ENCODE measurements at places on chromosomes 6 and 20. TPM values are rescaled to one million over a fixed set of nuclear protein-coding genes. Genes with fewer than 3 reads are reported as not detected.
A peak's percentile ranks its signal among the peaks of the same experiment; 100 is the strongest.

DNA sequence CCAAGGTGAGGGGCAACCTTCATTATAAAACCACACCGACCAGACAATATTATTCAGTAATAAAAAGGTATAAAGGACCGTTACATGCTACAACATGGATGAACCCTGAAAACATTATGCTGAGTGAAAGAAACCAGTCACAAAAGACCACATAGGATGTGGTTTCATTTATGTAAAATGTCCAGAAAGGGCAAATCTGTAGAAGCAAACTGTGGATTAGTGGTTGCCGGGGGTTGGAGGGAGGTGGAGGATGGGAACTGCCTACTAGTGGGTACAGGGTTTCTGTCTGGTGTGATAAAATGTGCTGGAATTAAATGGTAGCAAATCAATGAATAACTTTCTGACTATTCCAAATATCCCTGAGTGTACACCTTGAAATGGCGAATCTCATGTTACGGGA lies 10.2 kb upstream of the PRND start:
- DNase-seq, result no peak

DNA sequence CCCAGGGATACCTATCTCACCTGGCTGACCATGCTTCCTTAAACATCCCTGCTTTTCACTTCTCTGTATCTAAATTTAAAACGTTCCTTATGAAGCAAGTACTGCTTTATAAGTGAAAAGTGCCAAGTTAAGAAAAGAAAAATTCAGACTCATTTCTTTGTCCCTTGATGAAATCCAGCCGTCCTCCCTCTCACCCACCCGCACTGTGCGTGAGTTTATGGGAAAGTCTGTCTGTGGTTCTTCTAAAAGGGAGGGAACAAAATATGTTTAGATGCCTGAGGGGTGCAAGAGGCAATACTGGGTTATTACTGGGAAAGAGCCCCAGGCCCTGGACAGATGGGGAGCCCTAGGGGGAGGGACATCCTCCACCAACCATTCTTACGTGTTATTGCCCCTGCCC lies 31.2 kb downstream of the SPDEF start:
- no peak for DNase-seq

The AIF1 gene
- total RNA-seq, result 6.7 TPM

- no peak for DNase-seq
Measured at GRCh38 chr6:168376120-168376519, 56.5 kb upstream of the DACT2 start.

DNA sequence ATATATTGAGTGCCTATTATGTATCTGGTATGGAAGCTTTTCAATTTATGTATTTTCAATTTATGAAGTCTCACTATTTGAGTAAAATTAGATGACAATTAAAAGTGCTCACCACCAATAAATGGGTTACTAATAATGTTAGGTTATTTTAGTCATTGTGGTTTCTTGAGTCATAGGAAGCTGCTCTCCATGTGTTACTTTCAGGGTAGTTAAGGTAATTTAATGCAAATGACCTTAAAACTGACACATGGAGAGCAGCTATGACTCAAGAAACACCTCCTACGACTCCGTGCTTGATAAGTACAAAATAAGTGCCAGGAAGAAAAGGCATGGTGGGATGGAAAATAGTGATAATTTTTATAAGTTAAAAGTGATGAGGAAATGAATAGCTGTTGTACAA lies 16.5 kb upstream of the TINAG start:
- no peak for DNase-seq

- no peak for DNase-seq
Measured at GRCh38 chr6:117601811-117602150, 530 bp downstream of the GOPC start.

The COL21A1 gene
- total RNA-seq, result 9.3 TPM

DNA sequence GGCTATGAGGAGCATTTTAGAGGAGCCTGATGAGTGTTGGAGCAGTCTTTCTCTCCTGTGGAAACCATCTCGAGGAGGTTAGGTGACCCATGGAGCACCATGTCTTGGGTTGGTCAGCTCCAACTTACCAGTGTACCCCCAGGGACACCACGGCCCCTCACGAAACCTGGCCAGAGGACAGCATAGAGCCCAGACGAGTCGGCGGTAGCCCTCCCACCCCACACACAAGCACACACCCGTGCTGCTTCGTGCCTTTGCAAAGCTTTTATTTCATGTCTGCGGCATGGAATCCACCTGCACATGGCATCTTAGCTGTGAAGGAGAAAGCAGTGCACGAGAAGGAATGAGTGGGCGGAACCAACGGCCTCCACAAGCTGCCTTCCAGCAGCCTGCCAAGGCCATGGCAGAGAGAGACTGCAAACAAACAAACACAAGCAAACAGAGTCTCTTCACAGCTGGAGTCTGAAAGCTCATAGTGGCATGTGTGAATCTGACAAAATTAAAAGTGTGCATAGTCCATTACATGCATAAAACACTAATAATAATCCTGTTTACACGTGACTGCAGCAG lies 53.6 kb downstream of the EZR start:
- DNase-seq, result no peak

GRCh38 chr6:77457720-77458349 lies 5.5 kb downstream of the HTR1B start:
- DNase-seq, result peak; percentile 65

The GLP1R gene
- 0.36 TPM for total RNA-seq

- no peak for DNase-seq
Measured at GRCh38 chr6:149384464-149384863, 15.6 kb upstream of the SUMO4 start.

DNA sequence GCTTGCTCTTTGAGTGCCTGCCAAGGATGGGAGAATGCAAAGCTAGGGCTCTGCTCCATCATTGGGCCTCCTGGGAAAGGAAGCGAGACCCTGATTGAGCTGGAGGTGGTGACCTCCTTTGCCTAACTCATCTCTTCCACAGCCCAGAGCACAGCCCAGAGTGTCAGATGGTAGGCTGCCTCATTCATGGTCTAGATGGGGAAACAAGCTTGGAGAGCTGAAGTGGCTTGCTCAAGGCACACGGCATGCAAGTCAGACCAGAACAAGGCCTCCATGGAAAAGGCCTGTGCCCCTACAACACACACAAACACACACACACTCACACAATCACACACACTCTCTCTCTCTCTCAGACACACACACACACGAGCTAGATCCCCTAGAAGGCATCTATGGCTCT lies 17.5 kb downstream of the TGM3 start:
- no peak for DNase-seq

GRCh38 chr6:170025341-170025911 lies 265.5 kb downstream of the DLL1 start:
- DNase-seq, result no peak

DNA sequence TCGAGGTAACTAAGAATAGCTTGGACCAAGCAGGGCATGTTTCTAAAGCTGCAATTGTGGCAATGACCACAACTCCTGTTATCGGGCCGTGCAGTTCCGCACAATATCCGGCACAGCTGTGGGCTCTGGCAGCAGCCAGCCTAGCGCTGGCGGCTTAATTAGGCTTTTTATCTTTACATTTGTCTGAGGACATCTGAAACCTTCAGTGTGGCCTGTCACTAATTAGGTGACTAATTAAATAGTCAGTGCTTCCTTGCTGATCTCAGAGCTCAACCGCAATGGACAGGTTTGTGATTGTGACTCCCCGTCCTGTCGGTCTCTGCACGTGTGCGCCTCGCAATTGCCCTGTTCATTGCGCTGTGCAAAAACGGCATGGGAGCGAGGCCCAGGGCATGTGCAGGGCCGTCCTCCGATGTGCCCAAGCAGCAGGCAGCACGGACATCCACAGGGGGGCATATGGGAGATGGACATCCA lies 134.8 kb upstream of the INSM1 start:
- DNase-seq, result no peak

The OSER1 gene
- 24.4 TPM for total RNA-seq

GRCh38 chr6:116557893-116558292 lies 4.3 kb downstream of the CALHM4 start:
- no peak for DNase-seq

GRCh38 chr6:51019806-51020205 lies 201.1 kb downstream of the TFAP2B start:
- DNase-seq, result no peak

DNA sequence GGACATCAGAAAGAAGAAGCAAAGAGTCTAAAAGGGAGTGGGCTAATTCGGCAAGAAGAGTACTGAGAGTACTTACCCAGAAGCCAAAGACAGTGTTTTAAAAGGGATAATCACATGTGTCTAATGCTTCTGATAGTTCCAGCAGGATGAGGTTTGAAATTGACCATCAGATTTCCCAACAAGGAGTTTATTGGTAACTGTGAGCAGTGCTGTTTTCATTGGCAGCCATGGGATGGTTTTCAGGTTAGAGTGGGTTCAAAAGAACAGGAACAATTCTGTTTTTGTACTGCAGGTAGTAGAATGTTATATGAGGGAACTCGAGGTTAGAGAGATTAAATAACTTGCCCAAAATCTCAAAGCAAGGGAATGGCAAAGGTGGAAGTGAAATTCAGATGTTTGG lies 8.5 kb downstream of the RNF217 start:
- no peak for DNase-seq

The TAAR5 gene
- total RNA-seq, result not detected

DNA sequence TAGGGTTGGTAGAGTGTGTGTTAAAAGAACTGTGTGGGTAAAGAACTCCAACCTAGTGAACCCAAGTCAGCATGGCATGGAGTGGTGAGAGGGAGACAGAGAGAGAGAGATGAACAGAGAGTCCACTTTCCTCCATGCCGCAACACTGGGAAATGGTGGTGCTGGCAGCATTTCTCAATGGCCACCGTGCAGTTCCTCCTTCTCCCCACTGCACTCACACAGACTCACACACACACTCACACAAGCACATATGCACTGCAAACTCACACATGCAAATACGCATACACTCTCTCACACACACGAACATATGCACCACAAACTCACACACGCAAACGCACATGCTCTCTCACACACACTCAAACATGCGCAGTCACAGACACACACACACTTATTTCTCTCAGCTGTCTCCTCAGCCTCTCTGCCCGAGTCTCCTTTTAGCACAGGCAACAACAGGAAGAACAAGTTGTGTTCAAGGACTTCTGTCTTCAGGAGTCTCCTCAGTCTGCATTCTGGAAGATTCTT lies 66.5 kb upstream of the LY86 start:
- no peak for DNase-seq

The PRDM1 gene
- total RNA-seq, result 18.2 TPM

GRCh38 chr6:81487489-81487888 lies 265.0 kb downstream of the TENT5A start:
- peak; percentile 48 for DNase-seq

The SFT2D1 gene
- total RNA-seq, result 49.7 TPM

The PANK2 gene
- total RNA-seq, result 40.1 TPM

The SNHG17 gene
- 54.1 TPM for total RNA-seq

The SLC17A1 gene
- not detected for total RNA-seq

- peak; percentile 54 for DNase-seq
Measured at GRCh38 chr6:83193747-83194566, 800 bp downstream of the RWDD2A start.

The CDH22 gene
- total RNA-seq, result 0.23 TPM

The RIPOR2 gene
- total RNA-seq, result 12.1 TPM

GRCh38 chr20:47605673-47606413 lies 104.2 kb downstream of the NCOA3 start:
- no peak for DNase-seq

The LZTS3 gene
- total RNA-seq, result 10.1 TPM

DNA sequence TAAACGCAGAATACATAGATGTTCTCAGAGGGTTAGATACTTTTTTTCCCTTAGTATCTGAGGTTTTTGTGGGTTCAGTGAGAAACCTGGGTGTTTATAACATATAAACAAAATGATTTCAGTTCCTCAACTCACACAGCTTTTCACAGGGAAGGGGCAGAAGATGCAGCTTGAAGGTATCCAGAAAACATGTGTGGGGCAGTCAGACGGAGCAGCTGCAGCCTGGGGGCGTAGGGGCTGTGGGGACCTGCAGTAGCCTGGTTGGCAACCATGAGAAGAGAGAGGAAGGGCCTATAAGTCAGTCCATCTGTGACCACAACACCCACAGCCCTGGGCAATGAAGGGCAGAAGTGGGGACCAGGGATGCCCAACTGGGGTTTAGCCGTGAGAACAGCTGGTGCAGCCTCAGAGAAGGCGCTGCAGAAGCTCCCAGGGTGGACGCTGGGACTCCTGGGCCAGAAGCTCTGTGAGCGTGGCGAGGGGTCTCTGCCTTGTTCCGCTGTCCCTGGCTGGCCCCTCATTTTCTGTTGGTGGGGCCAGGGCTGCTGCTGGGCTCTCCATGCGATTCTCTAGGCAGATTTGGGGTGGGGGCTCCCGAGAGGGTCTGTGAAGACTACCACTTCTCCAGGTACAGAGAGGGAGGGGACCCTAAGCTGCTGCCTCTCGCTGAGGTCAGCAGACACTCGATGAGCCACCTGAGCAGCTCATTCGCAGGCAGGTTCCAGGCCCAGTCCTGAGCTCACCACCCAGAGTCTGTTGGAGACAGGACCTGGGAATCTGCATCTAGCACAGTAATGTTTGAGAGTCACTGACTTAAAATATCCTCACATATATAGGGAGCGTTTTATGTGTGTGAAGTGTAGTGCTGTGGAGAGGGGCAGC lies 181.2 kb downstream of the ZDHHC14 start:
- DNase-seq, result no peak

GRCh38 chr20:9241232-9241692 lies 172.4 kb downstream of the PLCB4 start:
- no peak for DNase-seq

The C6orf163 gene
- 7.7 TPM for total RNA-seq

The PRL gene
- not detected for total RNA-seq

The BPIFA1 gene
- not detected for total RNA-seq

GRCh38 chr6:168385037-168385759 lies 55.8 kb upstream of the SMOC2 start:
- no peak for DNase-seq

GRCh38 chr6:35635601-35636597 lies 52.8 kb downstream of the FKBP5 start:
- no peak for DNase-seq

- DNase-seq, result no peak
Measured at GRCh38 chr20:5691918-5692618, 58.1 kb upstream of the SHLD1 start.

GRCh38 chr6:157263146-157263545 lies 60.2 kb downstream of the TMEM242 start:
- DNase-seq, result no peak

GRCh38 chr6:56833127-56833791 lies 121.6 kb upstream of the BEND6 start:
- no peak for DNase-seq

DNA sequence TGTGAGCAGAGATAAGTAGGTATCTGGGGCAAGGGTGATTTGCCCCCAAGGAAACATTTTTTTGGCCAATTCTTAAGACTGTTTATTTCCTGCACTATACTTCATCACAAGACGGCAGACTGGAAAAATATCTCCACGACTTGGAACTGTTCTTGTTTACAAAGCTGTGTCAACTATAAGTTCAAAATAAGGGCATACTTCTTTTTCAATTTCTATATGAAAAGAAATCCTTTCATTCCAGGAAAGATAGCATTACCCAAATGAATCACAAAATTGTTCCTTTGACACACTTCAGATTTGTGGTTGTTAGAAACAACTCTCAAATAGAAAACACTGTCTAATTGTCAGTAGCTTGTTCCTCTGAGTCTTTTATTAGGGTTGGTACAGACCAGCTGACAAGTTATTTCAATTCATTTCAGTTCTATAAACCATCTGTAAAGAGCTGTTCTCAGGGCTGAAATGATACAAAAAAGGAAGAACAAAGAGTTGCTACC lies 212.9 kb upstream of the PRDM1 start:
- DNase-seq, result no peak

Measured in ureter (tissue), 1 donor.